Parietal lobe (tissue), 2 donors: ENCODE measurements at places on chromosomes 2 and 18. TPM values are rescaled to one million over a fixed set of nuclear protein-coding genes. Genes with fewer than 3 reads are reported as not detected.

Gene EEF1B2
- 376 TPM for total RNA-seq

Gene ZC3H6
- 40.1 TPM for total RNA-seq

Gene SERPINB4
- not detected for total RNA-seq

Gene DES
- not detected for total RNA-seq

Gene PAIP2B
- total RNA-seq, result 14.1 TPM

Gene MDH1B
- 4.7 TPM for total RNA-seq

Gene POTEI
- 0.31 TPM for total RNA-seq

Gene KCNIP3
- total RNA-seq, result 15.3 TPM

Gene DCDC2C
- total RNA-seq, result 1.6 TPM

Gene SLC20A1
- 60.7 TPM for total RNA-seq

Gene SLC5A7
- total RNA-seq, result 1.3 TPM

Gene KCNG2
- total RNA-seq, result 0.31 TPM

Gene MYOM1
- 2.2 TPM for total RNA-seq

Gene SMAD7
- 15.7 TPM for total RNA-seq

Gene CYP27C1
- 3.1 TPM for total RNA-seq

Gene CDH2
- total RNA-seq, result 208 TPM

Gene CDH7
- 1.6 TPM for total RNA-seq

Gene EFHD1
- total RNA-seq, result 0.63 TPM

Gene CHRNG
- total RNA-seq, result not detected

Gene GALNT13
- total RNA-seq, result 29.1 TPM

Gene DSC2
- 4.1 TPM for total RNA-seq

Gene SCYGR3
- not detected for total RNA-seq

Gene SPAG16
- total RNA-seq, result 74.2 TPM

Gene LYG2
- total RNA-seq, result not detected

Gene SLC23A3
- 0.63 TPM for total RNA-seq

Gene C2orf66
- 1.3 TPM for total RNA-seq

Gene POMC
- 2.8 TPM for total RNA-seq

Gene GNAL
- total RNA-seq, result 59.8 TPM

Gene HOXD4
- not detected for total RNA-seq

Gene CACNB4
- 132 TPM for total RNA-seq

Gene LINC00305
- total RNA-seq, result not detected

Gene NETO1
- 44.1 TPM for total RNA-seq

Gene SLC9A4
- 0.63 TPM for total RNA-seq

Gene IL18RAP
- not detected for total RNA-seq

Gene PMAIP1
- 0.94 TPM for total RNA-seq

Gene SULT1C2
- total RNA-seq, result 0.31 TPM
